Stimulated activated CD8-positive, alpha-beta memory T cell treated with anti-CD3 and anti-CD28 coated beads, Interleukin-7, amount 100 ng/mL, for 1 hour (primary cell): ENCODE measurements at places on chromosomes 16 and 17.
A peak's percentile ranks its signal among the peaks of the same experiment; 100 is the strongest.

DNA sequence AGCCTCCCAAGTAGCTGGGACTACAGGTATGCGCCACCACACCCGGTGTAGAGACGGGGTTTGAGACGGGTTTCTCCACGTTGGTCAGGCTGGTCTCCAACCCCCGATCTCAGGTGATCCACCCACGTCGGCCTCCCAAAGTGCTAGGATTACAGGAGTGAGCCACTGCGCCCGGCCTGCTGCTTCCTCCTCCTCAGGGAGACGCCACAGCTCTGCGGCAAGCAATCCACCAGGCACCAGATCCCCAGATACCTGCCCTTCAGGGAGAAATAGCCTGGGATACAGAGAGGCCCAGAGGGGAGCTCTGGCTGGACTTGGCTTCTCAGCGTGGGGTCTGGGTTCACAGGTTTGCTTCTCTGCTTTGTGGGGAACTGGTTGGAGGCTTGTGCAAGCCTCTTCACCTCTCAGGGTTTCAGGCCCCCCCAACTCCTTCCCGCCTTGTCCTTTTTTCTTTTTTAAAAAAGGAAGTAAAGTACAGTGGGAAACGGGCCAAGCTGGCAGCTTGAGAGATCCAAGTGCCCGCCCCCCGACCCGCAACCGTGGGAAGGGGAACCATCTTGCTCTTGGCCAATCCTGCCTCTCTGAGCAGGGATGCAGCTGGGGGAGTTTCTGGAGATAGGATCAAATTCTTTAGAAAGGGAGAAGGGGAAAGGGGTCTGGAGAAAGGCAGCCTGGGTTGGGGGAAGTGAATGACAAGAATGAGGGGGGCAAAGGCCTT, 2.6 kb upstream of the SPHK1 start:
- no peak for DNase-seq

DNA sequence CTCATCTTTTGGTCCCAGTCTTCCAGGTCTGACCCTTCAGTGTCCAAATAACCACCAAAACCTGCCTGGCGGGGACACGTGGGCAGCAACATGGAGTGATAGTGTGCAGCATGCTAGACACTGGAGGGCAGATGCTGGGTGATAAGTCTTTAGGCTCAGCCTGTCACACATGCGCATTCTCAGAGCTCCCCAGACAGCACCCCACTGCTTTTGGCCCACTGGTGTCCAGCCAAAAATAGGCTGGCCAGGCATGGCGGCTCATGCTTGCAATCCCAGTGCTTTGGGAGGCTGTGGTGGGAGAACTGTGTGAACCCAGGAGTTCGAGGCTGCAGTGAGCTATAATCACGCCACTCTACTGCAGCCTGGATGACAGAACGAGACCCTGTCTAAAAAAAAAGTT, 12.3 kb downstream of the GINS2 start:
- no peak for DNase-seq

GRCh38 chr17:21024024-21024423, 18.8 kb downstream of the USP22 start:
- DNase-seq = no peak

GRCh38 chr17:60743799-60744198, 66.1 kb downstream of the BCAS3 start:
- no peak for DNase-seq

DNA sequence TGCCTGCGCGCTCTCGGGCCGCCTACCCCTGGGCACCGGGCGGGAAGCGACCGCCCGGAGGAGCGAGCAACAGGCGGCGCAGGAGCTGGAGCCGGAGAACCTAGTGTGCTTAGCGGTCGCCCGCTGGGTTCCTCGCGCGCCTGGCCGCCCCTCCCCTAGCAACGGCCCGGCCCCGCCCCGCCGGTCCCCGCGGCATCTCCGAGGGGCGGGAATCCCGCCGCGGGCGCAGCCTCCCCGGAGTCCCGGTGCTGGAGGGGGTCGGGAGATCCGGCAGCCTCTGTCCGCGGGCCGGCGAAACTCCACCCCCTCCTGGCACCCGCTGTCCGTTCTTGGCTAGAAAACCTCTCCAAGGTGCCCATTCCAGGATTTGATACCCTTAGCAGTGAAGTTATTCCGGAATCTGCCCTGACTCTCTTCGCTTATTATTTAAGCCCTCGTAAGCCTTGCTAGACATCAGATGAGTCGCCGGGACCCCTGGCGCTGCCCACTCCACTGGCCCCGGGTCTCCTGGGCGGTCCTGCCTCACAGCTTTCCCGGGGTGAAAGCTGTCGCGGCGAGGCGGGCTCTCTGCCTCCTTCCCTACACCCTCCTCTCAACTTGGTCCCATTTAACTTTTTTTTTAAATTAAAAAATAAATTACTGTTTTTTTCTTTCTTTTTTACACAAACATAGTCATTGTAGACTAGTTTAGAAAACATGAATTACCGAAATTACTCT, at the start of gene RPRML:
Gene RPRML, minus strand, starts transcription at position 107 of the 717 bp plus-strand sequence. CDS start 246 bp downstream, outside the sequence.
- DNase-seq = no peak

DNA sequence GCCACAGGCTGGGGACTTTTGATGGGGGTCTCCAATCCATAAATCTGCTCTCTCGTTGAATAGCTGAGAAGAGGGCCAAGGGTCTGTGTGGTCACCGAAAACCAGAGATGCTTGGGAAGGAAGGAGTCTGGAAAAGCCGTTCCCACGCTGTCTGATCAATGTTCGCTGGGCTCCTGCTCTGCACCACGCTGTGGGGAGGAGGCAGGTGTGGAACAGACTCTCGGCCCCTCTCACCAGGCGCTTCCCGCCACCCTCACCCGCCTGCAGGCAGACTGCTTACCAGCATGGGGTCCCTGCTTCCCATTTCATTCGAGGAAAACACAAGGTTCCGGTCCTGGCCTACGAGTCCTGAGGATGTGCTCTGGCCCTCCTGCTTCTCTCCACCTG, 702 bp upstream of the ALDH3A1 start:
- no peak for DNase-seq

- DNase-seq = no peak
Measured at GRCh38 chr17:79212149-79213087, 137.8 kb downstream of the ENGASE start.

DNA sequence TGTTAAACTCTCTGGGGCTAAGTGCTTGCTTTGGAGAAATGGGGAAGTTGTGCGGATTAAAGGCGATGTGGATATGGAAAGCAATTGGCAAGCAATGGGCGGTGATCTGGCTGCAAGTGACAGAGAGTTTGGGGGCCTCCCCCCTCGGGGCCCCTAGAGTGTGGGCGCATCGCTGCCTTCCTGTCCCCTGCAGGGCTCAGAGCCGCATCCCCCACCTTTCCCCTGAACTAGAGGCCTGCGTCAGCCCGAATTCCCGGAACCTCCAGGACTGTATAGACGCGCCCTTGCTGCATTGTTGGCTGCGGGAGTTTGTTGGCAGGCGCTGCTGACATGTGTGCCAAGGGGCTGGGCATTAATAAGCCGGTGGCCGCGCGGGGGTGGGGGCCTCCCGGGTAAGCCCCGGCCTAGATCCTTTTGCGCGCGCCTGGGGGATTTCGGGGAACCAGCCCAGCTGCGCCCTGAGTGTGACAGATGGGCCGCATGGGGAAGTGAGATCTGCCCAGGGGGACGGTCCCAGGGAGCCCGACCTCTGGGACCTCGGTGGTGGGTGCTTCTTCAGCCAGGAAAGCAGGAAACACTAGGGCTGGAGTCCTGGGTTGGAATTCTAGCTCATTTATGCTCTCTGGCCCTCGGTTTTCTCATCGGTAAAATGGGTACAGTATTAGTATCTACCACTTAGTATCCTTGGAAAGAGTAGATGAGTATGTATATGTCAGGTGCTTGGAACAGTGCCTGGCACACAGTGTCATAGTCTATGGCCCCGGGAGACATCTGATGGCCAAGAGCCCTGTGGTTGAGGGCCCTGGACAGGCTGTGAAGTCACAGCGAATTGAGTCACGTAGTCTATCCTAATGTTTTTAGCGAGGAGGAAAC, 1.0 kb downstream of the EEF2K start:
- peak; percentile 17 for DNase-seq

DNA sequence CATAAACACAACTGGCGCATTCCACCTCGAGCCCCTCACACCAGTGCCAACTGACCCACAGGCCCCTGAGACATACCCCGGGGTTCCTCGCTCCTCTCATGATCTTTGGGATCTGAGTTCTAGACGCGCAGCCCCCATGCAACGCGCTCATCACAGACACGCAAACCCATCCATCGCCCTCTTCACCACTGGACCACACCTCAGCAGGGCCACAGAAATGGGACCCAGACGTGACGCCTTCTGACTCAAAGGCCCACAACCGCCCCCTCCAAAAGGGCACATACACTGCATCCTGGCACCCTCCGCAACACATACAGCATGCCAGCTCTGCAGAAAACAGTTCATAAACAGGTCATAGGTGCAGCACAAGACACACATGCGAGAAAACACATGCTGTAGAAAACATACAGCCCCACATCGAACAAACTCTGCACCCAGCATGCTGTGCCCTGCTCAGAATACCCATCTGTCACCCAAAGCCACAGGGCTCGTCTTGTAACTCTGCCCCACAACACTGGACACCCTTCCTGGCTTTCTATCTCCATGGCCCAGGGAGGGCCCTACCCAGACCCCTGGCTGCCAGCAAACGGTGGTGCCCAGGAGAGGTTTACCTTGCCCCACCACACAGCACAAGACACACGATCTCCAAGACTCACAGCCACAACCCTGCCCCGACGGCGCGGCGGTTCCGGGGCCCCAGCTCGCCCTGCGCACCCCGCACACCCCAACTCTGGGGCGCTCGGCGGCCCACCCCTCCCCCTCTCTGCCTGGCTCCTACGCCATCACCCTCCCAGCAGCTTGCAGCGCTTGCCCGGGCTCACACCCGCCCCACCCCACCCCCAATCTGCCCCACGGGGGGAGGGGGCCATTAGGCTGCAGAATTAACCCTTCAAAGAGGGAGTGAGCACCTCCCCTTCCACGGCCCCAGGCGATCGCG, 887 bp downstream of the ZBTB4 start:
- DNase-seq = no peak

- no peak for DNase-seq
Measured at GRCh38 chr17:48129981-48130380, 22.4 kb downstream of the SNX11 start.
